ENCODE measurements at places on chromosomes 1 and 21. TPM values are rescaled to one million over a fixed set of nuclear protein-coding genes. Genes with fewer than 3 reads are reported as not detected.

Gene OLFML2B
- total RNA-seq: 5.8 TPM

Gene CR1
- total RNA-seq: 6.8 TPM

Gene PDE4B
- 8.5 TPM for total RNA-seq

Gene KRTAP12-2
- total RNA-seq: not detected

Gene MOV10
- total RNA-seq: 11.6 TPM

Gene LRRC39
- 0.65 TPM for total RNA-seq

Gene AADACL4
- total RNA-seq: not detected

Gene OR14K1
- total RNA-seq: not detected

Gene BSND
- total RNA-seq: not detected

Gene SLC39A1
- 95.6 TPM for total RNA-seq

Gene FCER1G
- 39.6 TPM for total RNA-seq

Gene CGN
- total RNA-seq: 0.98 TPM

Gene CD2
- 5.2 TPM for total RNA-seq

Gene LSS
- total RNA-seq: 161 TPM

Gene ZNF436
- total RNA-seq: 18.9 TPM

Gene COL16A1
- 57.8 TPM for total RNA-seq

Gene UBL4B
- total RNA-seq: 2.1 TPM

Gene GPR61
- total RNA-seq: not detected

Gene SPRR2A
- not detected for total RNA-seq

Gene CDC7
- 1.8 TPM for total RNA-seq

Gene TCHHL1
- total RNA-seq: not detected

Gene MMP23B
- total RNA-seq: 0.66 TPM

Gene FBLIM1
- 21.9 TPM for total RNA-seq

Gene NPR1
- 220 TPM for total RNA-seq

All from subcutaneous adipose tissue (tissue), 4 donors.